Muscle of arm (tissue), 14 donors: ENCODE measurements at places on chromosomes 11 and 22. TPM values are rescaled to one million over a fixed set of nuclear protein-coding genes. Genes with fewer than 3 reads are reported as not detected.

GRCh38 chr11:63614136-63614671 lies at the start of gene PLAAT3:
PLAAT3 (minus strand) TSS chr11:63614433; CDS start chr11:63614014, 419 bp downstream.
- DNase-seq: peak; percentile 30

- DNase-seq: peak; percentile 78
These were observed 26.5 kb downstream of the ARHGEF17 start for GRCh38 chr11:73334384-73335203.

The CDHR5 gene
- 2.5 TPM for polyA plus RNA-seq

GRCh38 chr11:44008088-44008501 lies 39.7 kb upstream of the ACCSL start:
- DNase-seq: no peak

DNA sequence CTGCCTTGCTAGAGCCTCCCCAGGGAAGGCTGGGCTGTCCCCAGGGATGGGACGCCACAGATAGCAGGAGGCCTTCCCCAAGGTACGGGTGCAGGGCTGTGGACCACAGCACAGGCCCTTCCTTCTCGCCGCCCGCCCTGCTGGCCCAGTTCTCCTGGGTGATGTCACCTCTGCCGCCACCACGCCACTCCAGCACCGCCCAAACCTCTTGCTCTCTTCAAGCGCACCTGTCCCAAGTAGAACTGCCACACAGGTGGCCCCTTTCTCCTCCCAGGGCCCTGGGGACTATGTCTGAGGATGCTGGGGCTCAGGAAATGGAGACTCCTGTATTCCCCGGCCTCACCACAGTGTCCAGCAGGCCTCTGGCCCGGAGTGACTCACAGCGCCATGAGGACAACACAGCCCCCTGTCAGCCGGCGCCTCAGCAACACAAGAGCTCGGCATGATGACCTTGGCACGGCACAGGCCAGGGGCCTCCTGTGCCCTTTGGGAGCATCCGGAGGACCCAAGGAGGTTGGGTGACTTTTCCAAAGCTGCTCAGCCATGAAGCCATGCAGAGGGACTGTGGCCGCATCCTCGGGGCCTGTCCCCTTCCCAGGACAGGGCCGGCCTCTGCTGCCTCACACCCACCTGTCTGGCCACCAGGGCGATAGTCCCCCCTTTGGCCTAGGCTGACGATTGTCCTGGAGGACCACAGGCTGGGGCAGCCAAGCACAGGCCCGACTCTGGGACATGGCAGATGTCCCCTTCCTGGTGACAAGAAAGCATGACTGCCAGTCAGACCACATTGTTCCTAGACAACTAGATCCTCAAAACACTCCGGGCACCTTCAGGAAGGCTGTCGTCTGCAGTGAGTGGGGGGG lies 1023.5 kb downstream of the BRD1 start:
- no peak for DNase-seq

GRCh38 chr11:69186316-69187260 lies 30.9 kb downstream of the SMIM38 start:
- no peak for DNase-seq

DNA sequence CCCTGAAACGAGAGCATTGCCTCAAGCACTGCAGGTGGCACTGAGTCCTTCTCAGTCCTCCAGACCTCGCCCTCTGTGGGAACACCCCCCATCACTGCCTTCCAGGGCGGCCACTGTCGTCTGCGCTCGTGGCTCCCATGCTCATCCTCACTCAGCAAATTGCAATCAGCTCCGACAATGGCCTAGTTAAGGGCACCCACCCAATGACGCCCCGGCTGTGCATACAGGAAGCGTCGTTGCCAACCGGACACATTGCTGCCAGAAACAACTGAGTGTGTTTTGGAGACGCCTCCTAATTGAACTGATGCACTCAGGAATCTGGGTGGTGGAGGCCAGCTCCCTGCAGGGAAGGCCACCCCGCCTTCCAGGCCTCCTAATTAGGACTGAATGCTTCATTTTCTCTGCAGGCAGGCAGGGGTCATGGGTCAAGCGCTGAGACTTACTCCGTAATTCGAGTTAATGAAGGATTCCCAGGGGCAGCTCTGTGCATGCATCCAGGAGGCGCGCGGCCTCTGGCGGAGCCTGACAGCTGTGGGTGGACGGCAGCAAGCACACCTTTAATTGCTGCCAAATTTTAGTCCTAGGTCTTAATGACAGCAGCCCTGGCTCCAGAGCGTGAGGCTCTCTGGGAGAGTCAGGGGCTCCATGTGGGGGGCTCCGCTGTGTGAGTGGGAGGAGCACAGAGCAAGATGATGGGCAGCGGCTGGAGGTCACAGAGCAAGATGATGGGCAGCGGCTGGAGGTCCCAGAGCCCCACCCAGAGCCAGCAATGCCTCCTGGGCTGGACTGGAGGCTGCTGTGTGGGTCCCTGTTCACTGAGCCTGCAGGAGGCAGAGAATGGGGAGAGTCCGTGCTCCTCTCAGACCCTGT lies 199.0 kb downstream of the BRD1 start:
- peak; percentile 19 for DNase-seq

DNA sequence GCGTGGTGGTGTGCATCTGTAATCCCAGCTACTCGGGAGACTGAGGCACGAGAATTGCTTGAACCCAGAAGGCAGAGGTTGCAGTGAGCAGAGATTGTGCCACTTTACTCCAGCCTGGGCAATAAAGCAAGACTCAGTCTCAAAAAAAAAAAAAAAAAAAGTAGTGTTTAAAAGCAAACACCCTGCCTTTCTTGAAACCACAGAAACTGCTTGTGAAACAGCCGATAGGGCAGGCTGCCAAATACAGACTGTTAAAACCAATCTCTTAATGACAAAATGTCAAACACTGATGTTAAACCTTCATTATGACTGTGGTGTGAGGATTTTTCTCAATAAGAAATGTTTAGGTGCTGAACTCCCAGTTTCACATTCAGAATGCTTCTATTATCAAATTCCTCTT lies 27.3 kb downstream of the MARK2 start:
- no peak for DNase-seq

The SAA2 gene
- 0.32 TPM for polyA plus RNA-seq

The REXO2 gene
- polyA plus RNA-seq: 73.0 TPM

GRCh38 chr11:93737904-93738612 lies 3.2 kb downstream of the TAF1D start:
- DNase-seq: no peak

The FOSL1 gene
- polyA plus RNA-seq: not detected

The MAPK8IP2 gene
- not detected for polyA plus RNA-seq

The SUSD2 gene
- polyA plus RNA-seq: not detected

DNA sequence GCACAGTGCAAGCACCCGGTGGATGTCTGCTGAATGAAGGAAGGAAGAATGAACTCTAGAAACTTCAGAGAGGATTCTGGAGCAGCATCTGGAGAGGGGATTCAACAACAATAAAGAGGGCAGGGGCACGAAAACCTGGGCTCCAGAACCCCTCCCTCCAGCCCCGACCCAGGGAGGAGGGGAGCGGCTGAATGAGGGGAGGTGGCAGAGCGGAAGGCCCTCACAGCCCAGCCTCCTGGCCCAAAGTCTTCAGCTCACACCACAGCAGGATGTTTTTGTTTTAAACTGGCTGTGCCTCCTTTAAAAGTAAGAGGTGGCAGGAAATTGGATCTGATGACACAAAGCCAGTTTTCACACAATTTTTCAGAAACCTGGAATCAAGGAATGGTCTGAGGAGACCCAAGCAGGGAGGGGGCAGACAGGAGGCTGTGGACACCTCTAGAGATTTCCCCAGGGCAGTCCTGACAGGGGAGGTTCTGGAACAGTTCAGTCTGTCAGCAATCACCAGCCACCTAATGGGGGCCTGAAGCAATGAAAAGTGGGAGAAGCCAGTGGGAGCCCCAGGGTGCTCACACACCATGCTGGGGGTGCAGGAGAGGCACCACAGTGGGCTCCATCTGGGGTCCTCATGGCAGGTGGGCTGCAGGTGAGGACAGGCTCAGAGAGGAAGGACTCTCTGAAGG lies 44.4 kb upstream of the TCF20 start:
- DNase-seq: no peak

DNA sequence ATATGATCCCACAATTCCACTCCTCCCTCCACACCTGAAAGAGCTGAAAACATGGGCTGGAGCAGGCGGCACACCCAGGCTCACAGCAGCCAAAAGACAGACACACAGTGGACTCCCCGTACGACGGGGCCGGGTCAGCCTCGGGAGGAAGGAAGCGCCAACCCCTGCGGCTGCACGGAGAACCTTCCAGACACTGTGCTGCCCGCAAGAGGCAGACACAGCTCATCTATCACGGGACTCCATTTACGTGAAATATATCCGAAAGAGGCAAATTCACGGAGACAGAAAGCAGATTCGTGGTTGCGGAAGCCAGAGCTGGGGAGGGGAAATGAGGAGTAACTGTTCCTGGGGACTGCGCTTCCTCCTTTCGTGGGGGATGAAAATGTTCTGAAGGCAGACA lies 165.0 kb downstream of the BRD1 start:
- DNase-seq: no peak

The MIAT gene
- 1.2 TPM for polyA plus RNA-seq
